ENCODE measurements at places on chromosomes 12 and 14.
A peak's percentile ranks its signal among the peaks of the same experiment; 100 is the strongest.

DNA sequence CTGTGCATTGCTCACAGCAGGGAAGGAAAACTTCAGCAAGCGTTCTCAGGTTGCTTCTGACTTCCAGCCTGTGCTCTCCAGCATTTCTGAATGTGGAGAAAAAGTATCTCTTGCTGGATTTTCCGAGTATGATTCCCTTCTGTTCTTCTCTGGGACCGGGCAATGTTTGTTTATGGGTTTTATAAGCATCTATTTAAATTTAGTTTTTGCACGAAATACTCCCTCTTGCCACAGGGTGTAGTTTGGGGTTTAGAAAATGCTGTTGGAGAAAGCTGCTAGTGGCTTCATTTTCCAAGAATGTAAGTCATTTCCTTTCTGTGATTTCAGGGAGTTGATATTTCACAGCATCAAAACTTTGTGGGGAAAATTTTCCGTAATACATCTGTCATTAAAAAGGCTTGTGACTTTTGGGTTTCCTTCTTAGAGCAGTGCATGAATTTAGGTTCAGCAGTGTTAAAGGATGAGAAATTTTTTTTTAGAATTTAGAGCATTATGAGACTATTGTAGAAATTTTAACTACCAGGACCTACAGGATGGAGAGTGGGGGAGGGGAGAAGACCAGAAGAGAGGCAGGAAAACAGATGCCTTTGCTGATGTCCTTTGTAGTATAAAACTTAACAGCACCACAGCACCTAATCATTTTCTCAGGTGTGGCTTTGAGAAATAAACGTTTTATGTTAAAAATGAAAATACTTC is 1.5 kb downstream of the FRMD6 start:
- no peak for DNase-seq

GRCh38 chr14:21047378-21047781 is 5.2 kb downstream of the RNASE7 start:
- DNase-seq: no peak

DNA sequence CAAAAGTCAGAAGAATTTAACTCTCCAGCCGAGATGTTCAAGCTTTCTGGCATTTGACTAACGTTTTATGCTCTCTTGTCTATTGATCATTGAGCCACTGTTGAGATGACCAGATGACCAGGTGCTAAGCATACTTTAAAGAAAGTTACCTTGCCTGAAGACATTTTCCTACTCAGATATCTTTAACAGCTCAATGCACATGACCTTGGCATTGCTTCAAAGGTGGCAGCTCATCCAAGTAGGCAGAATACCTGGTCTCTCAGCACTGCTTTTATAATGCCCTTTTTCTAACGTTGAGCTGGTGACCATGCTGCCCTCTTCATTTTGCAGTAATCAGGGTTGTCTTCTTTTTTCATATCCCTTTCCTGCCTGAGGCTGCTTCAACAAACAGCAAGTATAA is 358.1 kb downstream of the RAD51B start:
- DNase-seq: no peak

GRCh38 chr12:66002812-66003211 is 127.7 kb downstream of the LLPH start:
- DNase-seq: no peak

DNA sequence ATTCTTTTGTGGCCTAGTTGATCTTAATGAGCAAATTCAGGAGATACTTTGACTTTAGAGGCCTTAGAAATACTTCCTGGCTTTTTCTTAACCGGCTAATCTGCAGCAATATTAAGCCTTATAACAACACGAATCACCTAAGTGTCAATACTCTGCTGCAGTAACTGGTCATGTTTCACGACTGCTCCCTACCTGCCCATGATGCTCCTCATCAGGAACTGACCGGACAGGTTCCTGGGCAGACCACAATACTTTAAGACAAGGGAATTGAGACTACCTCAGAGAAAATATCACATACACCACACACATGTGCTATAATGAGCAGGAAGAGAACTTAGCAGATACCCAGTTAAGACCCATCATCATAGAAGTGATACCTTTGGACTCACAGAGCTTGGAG is 211.9 kb upstream of the BMP4 start:
- DNase-seq: no peak

DNA sequence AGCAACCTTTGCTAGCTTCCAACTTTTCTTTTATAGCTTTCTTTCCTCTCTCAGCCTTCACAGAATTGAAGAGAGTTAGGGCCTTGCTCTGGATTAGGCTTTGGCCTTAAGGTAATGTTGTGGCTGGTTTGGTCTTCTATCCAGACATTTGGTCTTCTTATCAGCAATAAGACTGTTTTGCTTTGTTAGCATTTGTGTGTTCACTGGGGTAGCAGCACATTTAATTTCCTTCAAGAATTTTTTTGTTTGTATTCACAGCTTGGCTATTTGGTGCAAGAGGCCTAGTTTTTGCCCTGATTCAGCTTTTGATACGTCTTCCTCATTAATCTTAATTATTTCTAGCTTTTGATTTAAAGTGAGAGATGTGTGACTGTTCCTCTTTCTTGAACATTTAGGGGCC is 130.8 kb downstream of the RAD51B start:
- no peak for DNase-seq

- peak; percentile 15 for DNase-seq
These were observed 97.0 kb downstream of the TPH2 start for GRCh38 chr12:72035625-72036024.

GRCh38 chr12:114729731-114730130 is 45.8 kb upstream of the TBX3 start:
- no peak for DNase-seq

- no peak for DNase-seq
These were observed 72.4 kb downstream of the HECTD4 start for GRCh38 chr12:112309797-112310196.

- peak; percentile 47 for DNase-seq
These were observed 1.0 kb upstream of the ERC1 start for GRCh38 chr12:989751-990660.

- DNase-seq: no peak
These were observed 52.5 kb upstream of the PELI2 start for GRCh38 chr14:56065621-56066290.

DNA sequence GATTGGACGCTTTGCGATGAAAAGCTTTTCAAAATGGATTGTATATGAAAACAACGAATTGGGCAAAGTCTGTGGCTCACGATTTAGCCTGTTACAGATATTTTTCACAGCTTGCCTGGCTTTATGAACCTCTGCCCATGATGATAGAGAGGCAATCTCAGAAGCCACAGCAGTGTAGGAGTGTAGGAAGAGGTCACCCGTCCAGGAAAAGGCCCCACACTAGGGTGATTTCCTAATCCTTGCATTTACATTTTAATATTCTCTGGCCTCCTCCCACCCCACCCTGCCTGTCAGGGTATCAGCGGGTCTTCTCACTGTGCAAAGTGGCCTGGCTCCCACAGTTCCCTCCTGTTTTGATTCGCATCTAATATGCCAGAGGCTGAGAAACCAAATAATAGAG is 81.8 kb upstream of the FOXN3 start:
- no peak for DNase-seq

- DNase-seq: no peak
These were observed 657.5 kb upstream of the TBX3 start for GRCh38 chr12:115341442-115341841.

DNA sequence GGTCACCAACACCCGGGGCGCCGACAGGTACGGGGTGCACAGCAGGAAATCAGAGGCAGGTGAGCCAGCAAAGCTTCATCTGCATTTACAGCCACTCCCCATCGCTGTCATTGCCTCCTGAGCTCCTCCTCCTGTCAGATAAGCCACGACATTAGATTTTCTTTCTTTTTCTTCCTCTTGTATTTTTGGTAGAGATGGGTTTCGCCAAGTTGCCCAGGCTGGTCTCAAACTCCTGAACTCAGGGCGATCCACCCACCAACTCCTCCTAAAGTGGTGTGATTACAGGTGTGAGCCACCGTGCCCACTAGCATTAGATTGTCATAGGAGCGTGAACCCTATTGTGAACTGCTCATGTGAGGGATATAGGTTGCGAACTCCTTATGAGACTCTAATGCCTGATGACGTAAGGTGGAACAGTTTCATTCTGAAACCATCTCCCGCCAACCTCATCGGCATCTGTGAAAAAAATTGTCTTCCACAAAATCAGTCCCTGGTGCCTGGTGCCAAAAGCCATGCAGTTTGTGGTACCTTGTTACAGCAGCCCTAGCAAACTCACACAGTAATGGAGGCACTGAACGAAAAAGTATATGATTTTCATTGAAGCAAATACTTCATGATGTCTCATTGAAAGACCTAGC is 1.5 kb downstream of the STYK1 start:
- no peak for DNase-seq

- no peak for DNase-seq
These were observed 870 bp upstream of the HOXC13 start for GRCh38 chr12:53937596-53938325.

DNA sequence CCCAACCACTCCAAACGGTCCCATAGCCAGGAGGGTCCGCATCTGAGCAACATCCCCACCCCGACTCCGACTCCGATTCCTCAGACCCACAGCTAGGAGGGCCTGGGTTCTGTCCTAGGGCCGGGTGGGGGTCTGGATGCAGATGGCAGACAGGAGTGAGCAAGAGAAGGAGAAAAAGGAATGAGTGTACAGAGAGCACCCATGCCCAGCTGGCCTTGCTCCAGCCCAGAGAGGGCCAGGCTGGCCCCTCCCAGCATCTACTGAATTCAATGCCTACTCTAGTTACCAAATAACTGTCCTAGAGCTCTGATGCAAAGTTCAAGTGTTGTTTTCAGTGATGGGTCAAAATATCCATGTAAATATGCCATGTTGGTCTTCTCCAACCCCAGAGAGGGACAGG is 40.8 kb downstream of the VDR start:
- no peak for DNase-seq

GRCh38 chr12:97292588-97292987 is 170.0 kb upstream of the RMST start:
- DNase-seq: no peak

- DNase-seq: no peak
These were observed 76.0 kb upstream of the CAPRIN2 start for GRCh38 chr12:30830751-30831150.

DNA sequence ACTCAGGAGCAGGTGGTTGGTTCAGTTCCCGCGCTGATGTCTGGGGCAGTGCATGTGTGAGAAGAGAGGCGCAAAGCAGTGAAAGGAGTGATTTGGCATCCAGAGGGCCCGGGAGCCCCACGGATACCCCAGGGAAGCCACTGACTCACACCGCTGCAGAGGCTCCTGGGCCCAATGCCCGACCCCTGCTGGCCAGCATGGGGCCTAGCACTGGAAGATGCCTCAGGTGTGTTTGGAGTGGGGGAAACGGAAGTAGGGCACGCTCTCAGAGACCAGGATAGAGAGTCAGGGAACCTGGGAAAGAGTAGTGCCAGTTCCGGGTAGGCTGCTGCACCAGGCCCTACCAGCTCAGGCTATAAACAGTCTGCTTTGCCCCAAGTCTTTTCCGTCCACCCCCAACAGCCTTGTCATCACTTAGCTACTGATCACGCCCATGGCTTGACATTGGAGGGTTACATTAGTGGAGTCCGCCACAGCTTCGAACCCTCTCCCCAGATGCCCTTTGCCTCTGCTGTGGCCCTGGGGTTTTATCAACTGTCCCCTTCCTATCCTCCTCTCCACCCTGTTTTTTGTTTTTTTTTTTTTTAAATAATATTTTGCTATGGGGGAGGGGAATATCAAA is 9.5 kb upstream of the CSAD start:
- DNase-seq: peak; percentile 73

DNA sequence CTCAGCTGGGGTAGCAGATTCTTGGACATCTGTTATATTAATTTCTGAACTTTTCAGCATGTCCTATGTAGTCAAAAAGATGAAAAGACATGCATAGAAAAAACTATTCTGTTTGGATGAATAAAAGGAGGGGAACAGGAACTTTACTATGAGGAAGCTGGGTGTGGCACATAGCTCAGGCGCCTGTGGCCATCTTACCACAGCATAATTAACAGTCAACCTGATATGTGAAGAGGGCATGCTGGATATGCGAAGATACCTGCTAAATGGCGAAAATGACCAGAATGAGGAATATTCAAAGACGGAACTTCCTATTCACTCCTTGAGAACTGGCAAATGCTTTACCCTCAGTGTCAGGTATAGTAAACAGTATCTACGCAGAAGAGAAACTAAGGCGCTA is 18.4 kb downstream of the SETD3 start:
- DNase-seq: no peak

- no peak for DNase-seq
These were observed 9.5 kb downstream of the MYRFL start for GRCh38 chr12:69834576-69834975.

GRCh38 chr14:94217116-94217515 is 43.0 kb downstream of the PPP4R4 start:
- DNase-seq: peak; percentile 55

GRCh38 chr12:102300824-102301461 is 103.3 kb upstream of the PMCH start:
- DNase-seq: peak; percentile 51

- DNase-seq: no peak
These were observed 67.0 kb upstream of the CCDC198 start for GRCh38 chr14:57560681-57561080.

DNA sequence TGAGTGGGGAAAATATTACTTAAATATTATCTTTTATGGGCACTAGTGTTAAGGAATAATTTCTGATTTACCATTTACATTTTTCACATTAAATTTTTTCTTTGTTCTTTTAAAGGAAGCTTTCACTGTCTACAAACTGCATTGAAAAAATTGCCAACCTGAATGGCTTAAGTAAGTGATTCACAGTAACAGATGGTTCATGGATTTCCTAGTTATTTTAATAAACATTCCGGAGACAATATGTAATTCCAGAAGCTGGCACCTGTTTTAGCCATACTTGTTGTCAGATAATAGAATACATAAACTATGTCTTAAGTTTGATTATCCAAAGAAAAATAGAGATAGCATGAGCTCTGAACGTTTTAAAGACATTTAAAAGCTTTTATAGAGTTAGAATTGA is 17.1 kb downstream of the DNAL1 start:
- no peak for DNase-seq

DNA sequence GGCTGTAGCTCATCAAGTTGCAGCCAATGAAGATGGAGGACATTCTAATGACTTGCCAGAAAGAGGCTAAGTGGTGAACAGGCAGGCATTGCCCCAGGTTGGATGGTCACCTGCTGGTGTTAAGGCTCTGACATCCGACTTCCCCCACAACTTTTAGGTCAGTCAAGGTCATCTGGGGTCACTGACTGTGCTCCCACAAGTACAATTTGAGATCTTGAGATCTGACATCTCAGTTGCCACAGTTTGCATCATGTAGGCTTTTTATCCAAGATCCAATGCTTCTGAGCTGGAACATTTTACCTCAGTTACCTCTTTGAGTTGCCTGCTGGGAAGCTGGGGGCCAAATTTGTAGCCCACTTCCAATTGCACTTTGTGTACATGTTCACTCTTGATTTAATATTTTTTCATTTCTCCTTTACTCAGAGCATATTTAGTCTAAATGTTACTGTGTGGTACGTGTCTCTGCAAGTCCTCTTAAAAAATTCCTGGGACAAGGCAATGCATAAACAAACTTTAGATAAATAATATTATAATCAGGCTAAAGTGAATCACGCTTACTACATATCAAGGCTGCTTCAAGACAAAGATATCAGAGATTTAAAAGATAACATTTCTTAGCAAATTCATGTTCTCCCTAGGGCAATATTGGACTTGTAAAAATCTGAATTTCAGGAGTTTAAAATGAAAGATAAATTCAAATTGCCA is 61.4 kb downstream of the SEL1L start:
- no peak for DNase-seq

Data from ELF-1 (cell line).